ENCODE measurements at places on chromosomes 4 and X.

GRCh38 chr4:48742412-48742811 is 37.7 kb downstream of the FRYL start:
- no peak for DNase-seq

DNA sequence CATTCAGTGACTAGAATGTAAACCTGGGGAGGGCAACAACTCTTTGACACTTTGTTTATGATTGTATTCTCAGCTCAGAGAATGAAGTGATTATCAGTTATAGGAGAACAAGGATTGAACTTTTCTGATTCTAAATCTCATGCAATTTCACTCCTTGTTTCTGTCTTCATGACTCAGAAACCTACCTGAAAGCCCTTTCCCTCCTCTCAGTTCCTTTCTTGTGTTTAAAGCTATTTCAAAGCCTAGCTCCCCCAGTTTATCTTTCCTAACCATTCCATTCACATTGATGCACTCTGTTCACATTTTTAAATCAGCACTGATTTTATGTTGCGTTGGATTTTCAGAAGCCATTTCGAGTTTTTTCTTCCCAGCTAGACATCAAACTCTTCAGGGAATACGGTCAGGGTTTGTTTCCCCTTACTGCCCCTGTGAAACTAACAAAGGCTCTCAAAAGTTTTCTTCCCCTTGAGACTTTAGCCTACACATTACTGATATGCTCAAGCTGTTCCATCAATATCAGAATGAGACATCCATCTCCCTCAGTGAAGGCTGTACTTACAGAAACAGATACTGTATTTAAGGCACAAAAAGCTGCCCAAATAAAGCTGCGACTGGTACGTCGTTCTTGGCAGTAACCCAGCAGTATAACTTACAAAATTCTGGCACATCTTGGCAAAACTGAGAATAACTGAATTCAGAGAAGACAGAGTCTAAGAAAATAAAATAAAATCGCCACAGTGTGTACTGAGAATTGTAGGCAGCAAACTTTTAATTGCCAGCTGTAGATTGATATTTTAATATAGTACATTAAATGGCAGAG is 31.0 kb downstream of the SRPX start:
- DNase-seq: no peak

DNA sequence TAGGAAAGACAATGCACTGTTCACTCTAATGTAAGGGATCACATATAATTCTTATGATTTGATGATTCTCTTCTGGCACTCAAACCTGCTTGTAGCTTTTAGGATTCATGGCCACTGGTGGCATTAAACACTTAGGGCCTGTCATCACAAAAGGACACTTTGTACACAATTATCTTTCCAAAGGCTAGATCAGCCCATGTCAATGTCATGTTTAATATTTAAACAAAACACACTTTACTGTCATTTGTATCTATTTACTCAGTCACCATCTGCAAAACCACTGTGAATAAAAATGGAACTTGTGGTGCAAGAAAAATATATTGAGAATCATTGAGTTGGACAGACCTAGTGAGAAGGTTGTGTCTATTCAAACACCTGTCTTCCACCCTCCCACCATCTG is 83.6 kb upstream of the TTC29 start:
- DNase-seq: no peak

DNA sequence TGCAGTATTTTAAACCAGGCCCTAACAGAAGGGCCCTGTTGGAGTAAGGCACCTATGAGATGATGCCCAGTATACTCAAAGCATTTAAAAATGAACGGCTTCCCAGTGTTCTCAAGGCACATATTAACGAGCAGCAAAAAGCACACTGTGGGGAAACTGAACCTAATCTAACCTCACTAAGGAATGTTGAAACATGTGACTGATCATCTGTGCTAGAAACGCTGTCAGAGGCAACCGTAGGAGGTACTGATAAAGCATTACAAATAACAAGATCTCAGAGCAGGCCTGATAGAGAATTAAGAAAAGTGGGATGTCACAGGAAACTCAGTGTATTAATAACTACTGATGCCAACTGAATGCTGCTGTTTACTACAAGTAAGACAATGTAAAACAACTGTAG is 24.0 kb downstream of the ASB9 start:
- DNase-seq: no peak

GRCh38 chr4:41678086-41678816 is 70.3 kb downstream of the PHOX2B start:
- no peak for DNase-seq

GRCh38 chr4:71294301-71294700 is 44.5 kb upstream of the SLC4A4 start:
- no peak for DNase-seq

GRCh38 chr4:90816754-90817153 is 689.6 kb downstream of the CCSER1 start:
- no peak for DNase-seq

DNA sequence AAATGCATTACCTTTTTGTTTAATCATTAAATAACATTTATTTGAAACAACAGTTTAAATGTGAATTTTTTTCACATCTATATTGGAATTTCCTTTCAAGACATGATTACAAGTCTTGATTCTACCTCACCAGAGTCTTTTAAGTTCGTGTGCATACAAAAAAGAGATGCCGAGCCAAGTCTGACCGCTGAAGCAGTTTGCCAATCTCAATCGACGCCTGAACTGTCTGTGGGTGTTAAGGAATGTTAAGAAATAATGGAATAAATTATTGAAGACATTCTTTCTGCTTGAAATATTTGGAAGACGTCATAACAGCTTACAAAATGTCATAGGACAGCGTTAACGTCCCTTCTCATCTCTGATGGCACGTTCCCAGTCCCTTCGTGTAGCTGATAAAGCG is 27.9 kb upstream of the TNIP3 start:
- DNase-seq: no peak

DNA sequence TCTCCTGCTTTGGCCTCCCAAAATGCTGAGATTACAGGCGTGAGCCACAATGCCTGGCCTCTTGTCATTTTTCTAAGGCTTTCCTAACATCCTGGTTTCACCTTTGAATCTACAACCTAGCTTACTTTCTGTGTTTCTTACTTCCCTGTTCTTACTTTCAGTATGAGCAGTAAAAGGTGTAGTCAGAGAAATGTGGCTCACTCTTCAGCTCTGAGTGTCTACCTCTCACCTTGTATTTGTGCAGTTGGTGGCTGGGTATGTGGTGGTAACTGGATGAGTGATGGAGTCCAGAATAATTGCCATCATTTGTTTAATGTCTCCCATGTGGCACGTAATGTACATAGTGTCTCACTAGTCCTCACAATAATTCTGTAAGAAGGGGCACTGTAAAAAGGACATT is 19.1 kb upstream of the CXCL11 start:
- DNase-seq: no peak

DNA sequence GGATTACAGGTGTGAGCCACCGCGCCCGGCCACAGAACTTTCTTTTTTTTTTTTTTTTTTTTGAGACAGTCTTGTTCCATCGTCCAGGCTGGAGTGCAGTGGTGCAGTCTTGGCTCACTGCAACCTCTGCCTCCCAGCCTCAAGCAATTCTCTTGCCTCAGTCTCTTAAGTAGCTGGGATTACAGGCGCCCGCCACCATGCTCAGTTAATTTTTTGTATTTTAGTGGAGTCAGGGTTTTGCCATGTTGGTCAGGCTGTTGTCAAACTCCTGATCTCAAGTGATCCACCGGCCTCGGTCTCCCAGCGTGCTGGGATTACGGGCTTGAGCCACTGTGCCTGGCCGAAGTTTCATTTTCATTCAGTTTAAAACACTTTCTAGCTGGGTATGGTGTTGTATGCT is 16.4 kb downstream of the FAM193A start:
- DNase-seq: no peak

- no peak for DNase-seq
Observed at GRCh38 chr4:126215759-126216158, 901.0 kb downstream of the FAT4 start.

- DNase-seq: no peak
Observed at GRCh38 chr4:174561560-174561959, 39.3 kb upstream of the HPGD start.

- no peak for DNase-seq
Observed at GRCh38 chr4:37594099-37594498, 92.1 kb downstream of the RELL1 start.

DNA sequence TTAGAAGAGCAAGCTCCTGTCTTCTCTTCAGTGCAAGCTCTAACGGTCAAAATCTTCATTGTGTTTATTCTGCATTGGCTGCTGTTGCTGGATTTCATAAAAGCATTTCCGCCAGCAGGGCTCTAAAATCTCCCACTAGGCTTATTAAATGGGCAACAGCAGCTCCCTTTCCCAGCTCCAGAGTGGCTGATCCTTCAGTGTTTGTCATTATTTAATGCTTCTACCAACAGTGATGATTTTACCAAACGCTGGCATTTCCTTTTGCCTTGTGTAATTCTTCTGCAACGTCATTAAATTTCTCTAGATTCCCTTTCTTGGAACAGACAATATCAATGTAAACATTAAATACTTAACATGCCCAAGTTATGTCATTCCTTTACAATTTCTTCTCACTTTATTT is 20.1 kb downstream of the SLC7A11 start:
- no peak for DNase-seq

- DNase-seq: no peak
Observed at GRCh38 chr4:88761342-88761741, 63.7 kb upstream of the NAP1L5 start.

- DNase-seq: no peak
Observed at GRCh38 chr4:145503486-145504072, 21.9 kb downstream of the SMAD1 start.

- DNase-seq: no peak
Observed at GRCh38 chr4:152211936-152212653, 323.8 kb downstream of the FBXW7 start.

DNA sequence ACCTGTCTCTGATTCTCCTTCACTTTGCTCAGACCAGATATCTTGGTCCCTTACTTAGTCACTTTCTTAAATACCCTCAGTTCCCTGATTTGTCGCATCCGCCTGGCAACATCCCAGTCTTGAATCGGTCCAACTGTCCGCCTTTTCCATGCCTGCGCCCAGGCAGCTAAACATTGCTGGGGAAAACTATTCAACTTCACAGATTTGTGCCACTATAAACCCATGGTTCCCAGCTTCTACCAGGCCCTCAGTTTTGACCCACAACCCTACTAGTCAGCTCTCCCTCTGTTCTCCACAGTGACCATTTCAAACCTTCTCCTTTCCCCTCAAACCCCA is 451 bp upstream of the FGD1 start:
- no peak for DNase-seq

GRCh38 chr4:184200296-184200695 is 17.4 kb downstream of the ENPP6 start:
- no peak for DNase-seq

- no peak for DNase-seq
Observed at GRCh38 chr4:53920116-53920515, 144.3 kb downstream of the CHIC2 start.

GRCh38 chr4:45453258-45453853 is 670.5 kb downstream of the GABRG1 start:
- no peak for DNase-seq

DNA sequence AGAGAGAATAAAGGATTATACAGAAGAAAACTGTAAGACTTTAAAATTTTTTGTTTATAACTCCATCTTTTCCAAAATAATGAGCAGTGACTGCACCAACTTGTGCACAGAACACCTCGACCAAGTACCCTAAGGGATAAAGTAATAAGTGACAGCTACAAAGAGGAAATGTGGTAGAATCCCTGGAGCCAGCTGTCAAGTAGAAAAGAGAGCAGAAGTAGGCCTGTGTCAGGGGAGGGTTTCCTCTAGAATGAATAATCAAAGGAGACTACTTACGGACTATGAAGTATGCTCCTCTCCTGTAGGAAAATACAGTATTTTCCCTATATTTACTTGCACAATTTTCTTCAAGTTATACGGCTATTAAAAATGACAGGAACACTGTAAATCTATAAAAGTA is 1.2 kb downstream of the EIF1AX start:
- DNase-seq: no peak

- no peak for DNase-seq
Observed at GRCh38 chrX:133307094-133307493, 88.9 kb upstream of the TFDP3 start.

DNA sequence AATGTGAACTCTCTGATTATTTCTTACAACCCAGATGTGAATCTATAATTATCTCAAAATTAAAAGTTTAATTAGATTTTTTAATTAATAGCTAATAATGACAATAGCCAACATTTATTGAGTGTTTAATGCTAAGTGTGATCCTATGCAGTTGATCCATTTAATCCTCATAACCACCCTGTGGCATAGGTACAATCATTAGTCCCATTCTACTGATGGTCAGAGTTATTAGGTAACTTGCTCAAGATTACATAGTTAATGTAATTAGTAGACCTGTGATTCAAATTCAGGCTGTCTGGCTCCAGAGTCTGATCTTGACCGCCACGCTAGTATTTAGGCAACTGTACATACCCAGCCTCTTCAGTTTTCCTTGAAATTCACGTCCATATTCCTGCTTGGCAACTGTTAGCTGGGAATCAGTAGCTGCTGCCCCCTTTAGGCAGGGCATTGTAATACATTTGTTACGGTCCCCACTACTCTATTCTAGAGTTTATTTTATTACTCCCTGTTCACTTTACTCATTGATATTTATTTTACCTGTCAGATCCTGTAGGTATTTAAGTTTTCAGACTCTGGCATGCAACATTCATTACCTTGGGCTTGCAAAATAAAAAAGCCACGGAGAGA is 20.6 kb upstream of the TEC start:
- DNase-seq: no peak

DNA sequence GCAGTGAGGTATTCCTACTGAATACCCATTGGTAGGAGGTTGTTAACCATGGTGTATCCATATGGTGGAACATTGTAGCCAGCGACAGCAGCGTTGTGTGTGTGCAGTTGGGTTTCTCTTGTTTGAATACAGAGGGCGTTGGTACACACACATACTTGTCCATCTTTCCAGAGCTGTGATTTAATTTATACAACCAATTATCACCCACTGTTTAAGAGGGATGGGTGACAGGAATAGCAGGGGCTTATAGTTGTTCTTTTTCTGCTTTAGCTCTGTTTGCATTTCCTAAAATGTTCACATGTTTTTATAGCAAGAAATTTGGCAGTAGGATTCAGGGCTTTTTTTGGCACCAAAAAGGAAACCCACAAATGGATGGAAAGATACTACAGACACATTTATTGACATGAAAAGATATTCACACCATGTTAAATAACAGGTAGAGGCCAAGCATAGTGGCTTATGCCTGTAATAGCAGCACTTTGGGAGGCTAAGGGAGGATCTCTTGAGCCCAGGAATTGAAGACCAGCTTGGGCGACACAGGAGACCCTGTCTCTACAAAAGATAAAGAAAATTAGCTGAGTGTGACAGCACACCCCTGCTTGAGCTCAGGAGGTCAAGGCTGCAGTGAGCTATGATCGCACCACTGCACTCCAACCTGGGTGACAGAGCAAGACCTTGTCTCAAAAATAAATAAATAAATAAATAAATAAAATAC is 60.6 kb downstream of the TNIP2 start:
- DNase-seq: no peak

- no peak for DNase-seq
Observed at GRCh38 chr4:184147858-184148737, 69.6 kb downstream of the ENPP6 start.

GRCh38 chrX:133645256-133645655 is 230.0 kb upstream of the GPC4 start:
- DNase-seq: no peak

- DNase-seq: no peak
Observed at GRCh38 chrX:150035531-150035930, 97.2 kb upstream of the EOLA2 start.

- no peak for DNase-seq
Observed at GRCh38 chr4:125781651-125782050, 466.9 kb downstream of the FAT4 start.

- DNase-seq: no peak
Observed at GRCh38 chrX:7146703-7147412, 654 bp upstream of the STS start.
